ENCODE measurements at places on chromosomes 1 and 21.

DNA sequence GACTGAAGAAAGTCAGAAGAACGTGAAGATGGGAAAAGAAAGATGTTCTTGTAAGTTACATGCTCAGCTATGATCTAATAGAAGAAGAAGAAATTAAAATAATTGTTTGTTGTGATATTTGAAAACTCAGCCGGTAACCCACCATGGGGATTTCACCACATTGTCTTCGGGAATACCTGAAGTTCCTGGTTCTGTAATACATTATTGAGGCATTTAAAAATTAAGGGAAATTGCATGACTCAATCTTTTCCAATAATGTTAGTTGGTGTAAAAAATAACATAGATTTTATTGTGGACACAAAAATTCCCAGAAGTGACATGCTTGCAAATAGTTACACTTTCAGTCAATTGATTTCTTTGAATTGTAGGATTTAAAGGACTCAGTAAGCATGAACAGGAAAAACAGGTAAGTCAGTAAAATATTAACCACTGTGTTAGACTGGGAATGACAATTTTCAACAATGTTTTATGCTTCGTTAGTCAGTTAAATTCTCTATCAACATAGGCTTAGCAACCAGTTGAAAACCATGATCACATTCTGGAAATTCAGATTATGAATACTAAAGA, 745.1 kb downstream of the LTN1 start:
- no peak for DNase-seq

DNA sequence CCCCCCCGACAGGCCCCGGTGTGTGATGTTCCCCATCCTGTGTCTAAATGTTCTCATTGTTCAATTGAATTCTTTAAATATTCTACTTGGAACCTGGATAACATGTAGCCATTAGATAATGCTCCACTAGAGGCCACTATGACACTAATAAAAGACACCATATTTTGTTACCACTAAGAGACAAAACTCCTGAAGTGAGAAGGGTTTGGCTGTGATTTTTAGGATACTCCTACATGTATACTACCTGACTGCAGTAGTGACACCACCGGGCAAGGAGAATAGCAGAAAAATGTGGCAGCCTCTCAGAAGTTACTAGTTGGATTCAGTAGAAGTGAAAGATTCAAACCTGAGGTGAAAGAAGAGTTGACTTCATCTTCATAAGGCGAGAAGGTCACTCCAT, 36.0 kb downstream of the F5 start:
- peak; percentile 26 for DNase-seq

DNA sequence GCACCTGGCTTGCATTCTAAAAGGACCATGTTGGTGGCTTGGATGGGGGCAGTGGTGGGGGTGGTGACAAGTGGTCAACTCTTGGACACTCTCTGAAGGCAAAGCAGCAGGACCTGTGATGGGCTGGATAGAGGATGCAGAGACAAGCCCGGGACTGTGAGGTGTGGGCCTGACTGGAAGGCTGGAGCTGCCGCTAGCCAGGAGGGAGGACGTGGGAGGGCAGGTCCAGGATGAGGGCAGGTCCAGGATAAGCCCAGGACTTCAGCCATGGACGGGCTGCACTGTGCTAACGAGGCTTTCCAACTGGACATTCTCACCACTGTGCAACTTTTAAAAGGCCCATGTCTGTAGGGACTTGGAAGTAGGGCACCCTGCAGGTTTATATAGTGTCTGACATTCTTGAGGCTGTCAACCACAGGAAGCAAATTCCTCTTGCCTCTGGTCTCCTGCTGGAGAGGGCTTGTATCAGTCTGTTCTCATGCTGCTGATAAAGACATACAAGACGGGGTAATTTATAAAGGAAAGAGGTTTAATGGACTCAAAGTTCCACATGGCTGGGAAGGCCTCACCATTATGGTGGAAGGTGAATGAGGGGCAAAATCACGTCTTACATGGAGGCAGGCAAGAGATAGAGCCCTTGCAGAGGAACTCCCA, 8.3 kb upstream of the C1orf167 start:
- DNase-seq = no peak

DNA sequence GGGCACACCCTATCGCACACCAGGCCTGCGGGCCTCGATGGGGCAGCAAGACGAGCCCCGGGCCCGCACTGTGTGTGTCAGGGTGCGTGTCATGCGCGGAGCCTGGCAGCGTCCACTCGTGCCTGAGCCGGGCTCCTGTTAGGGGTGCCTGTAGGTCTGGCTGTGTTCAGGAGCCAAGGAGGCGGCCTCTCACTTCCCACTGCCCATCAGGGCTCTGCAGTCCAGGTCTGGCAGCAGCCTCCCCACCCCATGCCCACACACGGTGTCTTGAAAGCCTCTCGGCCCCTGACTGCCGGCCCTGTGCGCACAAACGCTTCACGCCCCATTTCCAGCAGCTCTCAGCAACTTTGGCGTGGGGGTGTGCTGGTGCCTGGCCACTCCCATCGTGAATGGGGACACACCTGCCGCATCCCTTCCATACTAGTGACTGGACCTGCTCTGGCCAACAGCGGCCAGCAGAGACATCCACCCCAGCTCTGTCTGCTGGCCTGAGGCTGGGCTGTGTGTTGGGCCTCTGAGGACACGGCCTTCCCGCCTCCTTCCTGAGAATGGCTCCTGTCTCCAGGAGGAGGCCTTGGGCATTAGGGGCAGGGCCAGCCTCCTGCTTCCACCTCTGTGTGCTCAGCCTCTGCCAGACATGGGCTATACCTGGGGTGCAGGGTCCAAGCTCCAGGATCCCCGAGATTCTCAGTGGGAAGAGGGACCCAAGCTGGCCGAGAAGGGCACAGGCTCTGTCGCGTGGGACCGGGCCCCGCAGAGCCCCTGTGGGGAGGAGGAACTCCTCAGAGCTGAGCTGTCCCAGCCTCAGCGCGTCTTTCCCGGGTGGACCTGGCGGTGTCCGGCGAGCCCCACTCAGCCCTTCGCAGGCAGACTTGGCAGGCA, 41.8 kb upstream of the ACTRT2 start:
- no peak for DNase-seq

DNA sequence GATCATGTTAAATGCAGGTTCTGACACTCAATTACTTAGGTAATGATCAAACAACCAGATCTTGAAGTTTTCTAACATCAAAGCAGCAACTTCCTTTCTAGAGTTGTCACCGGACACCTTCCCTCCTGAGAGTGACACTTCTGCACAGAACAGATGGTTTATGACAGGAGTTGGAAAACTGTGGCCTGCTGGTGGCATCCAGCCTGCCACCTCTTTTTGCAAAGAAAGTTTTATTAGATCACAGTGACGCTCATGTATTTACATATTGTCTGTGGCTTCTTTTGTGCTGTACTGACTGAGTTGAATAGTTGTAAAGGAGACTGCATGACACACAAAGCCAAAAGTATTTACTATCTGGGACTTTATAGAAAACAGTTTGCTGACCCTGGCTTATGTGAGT, 28.3 kb downstream of the DDR2 start:
- DNase-seq = no peak

GRCh38 chr1:84995484-84996334, 1.2 kb downstream of the MCOLN2 start:
- no peak for DNase-seq

GRCh38 chr1:101130673-101131072, 105.1 kb upstream of the DPH5 start:
- peak; percentile 66 for DNase-seq

- no peak for DNase-seq
Measured at GRCh38 chr1:183792300-183792699, 12.6 kb upstream of the RGL1 start.

DNA sequence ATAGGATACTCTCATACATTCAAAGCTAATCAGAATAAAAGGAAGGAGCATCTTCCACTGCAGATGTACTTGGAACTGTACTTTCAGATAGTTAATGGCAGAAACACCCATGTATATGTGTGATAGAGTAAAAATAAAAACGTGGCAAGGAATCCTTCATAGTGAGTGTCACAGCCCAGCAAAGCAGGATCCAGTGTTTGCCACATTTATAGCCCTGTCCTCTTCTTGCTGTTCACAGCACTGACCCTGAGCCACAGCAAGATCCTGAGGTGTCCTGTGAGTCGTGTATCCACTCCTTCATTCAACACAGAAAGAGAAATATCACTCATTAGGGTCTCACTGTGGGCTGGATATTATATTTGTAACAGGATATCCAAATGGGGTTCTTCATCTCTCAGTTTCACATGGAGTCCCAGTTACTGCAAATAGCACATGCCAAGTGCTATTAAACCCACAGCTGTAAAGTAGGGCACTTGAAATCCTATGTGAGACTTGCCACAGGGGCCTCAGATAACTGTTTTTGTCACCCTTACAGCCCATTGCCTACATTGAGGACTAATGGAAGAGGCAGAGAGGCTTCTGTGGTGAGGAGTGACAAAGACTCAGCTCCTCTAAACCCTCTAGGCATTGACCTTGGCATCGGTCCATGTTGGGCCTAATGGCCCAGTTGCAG, 41.3 kb downstream of the CYP2J2 start:
- no peak for DNase-seq

DNA sequence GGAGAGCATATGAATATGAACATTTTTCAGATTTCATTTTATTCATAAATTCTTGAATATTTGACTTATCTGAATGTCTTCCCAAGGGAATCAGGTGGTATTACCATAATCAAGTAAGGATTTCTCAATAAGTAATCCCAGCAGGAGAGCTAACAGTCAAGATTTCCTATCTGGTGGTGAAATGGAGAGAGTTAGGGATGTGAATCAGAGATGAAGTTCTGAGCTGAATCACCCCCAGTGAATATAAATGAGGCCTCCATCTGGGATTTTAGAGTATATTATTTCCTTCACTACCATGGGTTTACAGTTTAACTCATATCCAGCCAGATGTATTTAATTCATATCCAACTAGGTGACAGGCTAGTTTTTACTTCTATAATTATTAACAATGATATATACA, 61.5 kb upstream of the RGS2 start:
- DNase-seq = peak; percentile 76

- no peak for DNase-seq
Measured at GRCh38 chr1:172145656-172146055, 274.8 kb upstream of the C1orf105 start.

GRCh38 chr1:154629061-154629674, 21.2 kb upstream of the ADAR start:
- DNase-seq = no peak

DNA sequence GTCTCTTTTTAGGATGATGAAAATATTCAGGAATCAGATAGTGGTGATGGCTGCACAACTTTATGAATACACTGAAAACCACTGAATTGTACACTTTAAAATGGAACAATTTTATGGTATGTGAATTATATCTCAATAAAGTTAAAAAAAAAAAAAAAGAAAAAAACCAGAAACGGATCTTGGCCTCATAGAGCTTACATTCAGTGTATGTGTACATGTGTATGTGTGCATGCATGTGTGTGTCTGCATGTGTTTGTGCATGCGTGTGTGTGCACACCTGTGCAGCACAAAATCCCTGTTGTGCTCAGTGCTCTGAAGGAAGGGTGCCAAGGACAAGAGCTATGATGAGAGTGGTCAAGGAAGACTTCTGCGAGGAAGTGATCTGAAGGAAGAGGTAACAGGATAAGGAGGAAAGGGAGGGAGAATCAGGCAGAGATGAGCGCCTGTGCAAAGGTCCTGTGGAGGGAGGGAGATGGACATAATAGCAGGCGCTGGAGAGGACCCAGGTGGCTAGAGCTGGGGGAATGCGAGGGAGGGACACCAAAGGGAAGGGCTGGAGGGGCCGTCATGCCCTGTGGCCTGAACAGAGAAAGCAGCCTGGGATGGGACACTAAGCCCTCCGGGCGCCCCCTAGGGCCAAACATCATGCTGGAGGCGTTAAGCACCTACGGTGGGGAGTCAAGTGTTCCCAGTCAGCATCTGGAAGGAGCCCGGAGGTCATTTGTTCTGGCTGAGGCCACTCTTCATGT, 25.2 kb downstream of the NKAIN1 start:
- no peak for DNase-seq

GRCh38 chr21:45901061-45901690, 80.4 kb upstream of the COL6A1 start:
- no peak for DNase-seq

- peak; percentile 84 for DNase-seq
Measured at GRCh38 chr1:67874501-67875111, 41.3 kb upstream of the GNG12 start.

DNA sequence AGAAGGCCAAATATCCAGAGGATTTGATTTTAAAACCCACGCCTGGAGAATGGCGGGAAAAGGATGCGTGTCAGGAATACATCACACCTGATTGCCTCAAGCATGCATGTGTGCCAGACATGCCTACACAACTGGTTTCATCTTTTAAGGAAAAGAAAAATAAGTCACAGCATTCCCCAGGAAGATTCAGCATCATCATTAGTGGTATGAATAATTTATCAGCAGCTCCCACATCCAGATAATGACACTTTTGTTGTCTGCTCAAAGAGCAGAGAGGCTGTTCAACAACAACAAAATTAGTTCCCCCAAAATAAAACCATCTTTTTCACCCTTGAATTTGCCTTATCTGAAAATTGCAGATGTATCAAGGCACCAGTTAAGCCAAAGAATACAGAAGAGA, 328.6 kb upstream of the C1orf87 start:
- no peak for DNase-seq

- no peak for DNase-seq
Measured at GRCh38 chr1:6162341-6162740, 17.8 kb downstream of the CHD5 start.

DNA sequence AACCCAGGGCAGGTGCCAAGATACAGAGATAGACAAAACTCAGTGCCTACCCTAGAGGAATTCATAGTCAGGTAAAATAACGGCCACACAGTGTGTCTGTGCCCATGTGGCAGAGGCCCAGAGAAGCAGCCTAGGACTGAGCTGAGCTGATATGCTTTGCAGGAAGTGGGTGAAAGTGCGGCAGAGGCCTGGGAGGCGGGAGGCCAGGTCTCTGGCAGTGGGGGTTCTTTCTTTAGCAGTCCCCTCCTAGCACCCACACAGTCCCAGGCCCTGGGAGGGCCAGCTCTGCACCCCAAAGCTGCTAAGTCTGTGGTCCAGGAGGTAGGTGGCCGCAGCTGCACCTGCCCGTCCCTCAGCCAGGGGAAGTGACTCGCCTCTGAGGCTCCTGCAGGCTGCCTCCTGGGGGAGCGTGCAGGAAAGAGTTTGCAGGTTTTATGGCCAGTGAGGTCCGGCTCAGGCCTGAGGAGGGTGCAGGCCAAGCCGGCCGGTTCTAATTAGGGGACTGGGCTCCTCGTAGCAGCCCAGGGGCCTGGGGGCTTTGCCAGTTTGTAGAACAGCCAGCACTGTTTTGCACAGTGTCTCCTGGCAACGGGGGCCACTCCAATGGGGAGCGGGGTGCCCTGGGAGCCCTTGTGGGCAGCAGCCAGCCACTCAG, 107.9 kb downstream of the SPSB1 start:
- DNase-seq = no peak

- DNase-seq = peak; percentile 9
Measured at GRCh38 chr1:37410105-37410504, 64.3 kb upstream of the ZC3H12A start.

- no peak for DNase-seq
Measured at GRCh38 chr1:17520041-17520440, 19.5 kb upstream of the ARHGEF10L start.

DNA sequence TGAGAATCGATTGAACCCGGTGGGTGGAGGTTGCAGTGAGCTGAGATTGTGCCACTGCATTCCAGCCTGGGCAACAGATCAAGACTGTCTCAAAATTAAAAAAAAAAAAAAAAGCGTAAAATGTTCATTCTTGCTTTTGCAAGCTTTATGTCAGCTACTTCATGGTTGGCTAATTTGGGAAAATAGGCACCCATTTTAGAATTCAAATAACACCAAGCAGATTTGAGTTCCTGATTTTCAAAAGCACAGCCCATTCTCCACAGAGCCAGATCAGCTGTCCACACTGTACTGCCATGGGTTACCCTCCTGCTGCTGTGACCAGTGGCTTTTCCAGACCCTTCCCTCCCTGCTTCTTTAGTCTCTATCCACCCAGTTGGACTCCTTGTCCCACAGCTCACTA, 4.4 kb downstream of the THEM5 start:
- DNase-seq = no peak
